ENCODE measurements at places on chromosomes 12 and 14. TPM values are rescaled to one million over a fixed set of nuclear protein-coding genes. Genes with fewer than 3 reads are reported as not detected.

- peaks cover 43% of the 10 kb centered on the region for H3K36me3 ChIP-seq
- H3K27me3 ChIP-seq, result no peaks in the 10 kb centered on the region
- DNase-seq, result no peak
- no peak overlapping the region for H3K4me3 ChIP-seq
Observed at GRCh38 chr12:124354400-124354799, 59.5 kb downstream of the RFLNA start.

GRCh38 chr14:72906316-72906715, 12.4 kb upstream of the DPF3 start:
- no peaks in the 10 kb centered on the region for H3K27me3 ChIP-seq
- H3K4me1 ChIP-seq, result peaks cover 44% of the 10 kb centered on the region
- no peak for DNase-seq
- H3K4me3 ChIP-seq, result no peak overlapping the region
- no peak overlapping the region for H3K27ac ChIP-seq
- no peaks in the 10 kb centered on the region for H3K36me3 ChIP-seq

PRKD1 gene
- total RNA-seq, result 6.6 TPM

KLRC2 gene
- total RNA-seq, result 3.0 TPM

NAV3 gene
- 8.5 TPM for total RNA-seq

All from osteocyte (in vitro differentiated cells).